ENCODE measurements at places on chromosomes 4 and X. TPM values are rescaled to one million over a fixed set of nuclear protein-coding genes. Genes with fewer than 3 reads are reported as not detected.

Gene ETNPPL
- total RNA-seq, result 0.53 TPM

Gene SPANXC
- not detected for total RNA-seq

Gene DIPK2B
- total RNA-seq, result 154 TPM

Gene DOCK11
- total RNA-seq, result 1.1 TPM

Gene NUDT10
- 0.20 TPM for total RNA-seq

Gene CFAP47
- total RNA-seq, result not detected

Gene NHS
- under 0.01 TPM for total RNA-seq

Gene HTN3
- not detected for total RNA-seq

Gene MSX1
- 21.0 TPM for total RNA-seq

Gene SERPINA7
- not detected for total RNA-seq

Gene APLN
- 583 TPM for total RNA-seq

Gene TBCK
- total RNA-seq, result 12.9 TPM

Gene ZNF718
- total RNA-seq, result 5.2 TPM

Gene RS1
- total RNA-seq, result not detected

Gene PPP2R2C
- not detected for total RNA-seq

Gene DDX53
- not detected for total RNA-seq

Gene CENPVL2
- not detected for total RNA-seq

Gene CPE
- 0.25 TPM for total RNA-seq

Gene LRPAP1
- total RNA-seq, result 150 TPM

Gene DACH2
- total RNA-seq, result not detected

Gene SPANXN3
- not detected for total RNA-seq

Gene GLOD5
- not detected for total RNA-seq

Gene P2RY8
- 0.67 TPM for total RNA-seq
